ENCODE measurements at places on chromosomes 13 and 19. TPM values are rescaled to one million over a fixed set of nuclear protein-coding genes. Genes with fewer than 3 reads are reported as not detected.

Gene SPRED3
- 1.8 TPM for total RNA-seq

Gene FFAR1
- not detected for total RNA-seq

Gene B3GNT3
- 0.81 TPM for total RNA-seq

Gene KLK6
- not detected for total RNA-seq

Gene FAM83E
- total RNA-seq: 2.5 TPM

Gene ZIC2
- not detected for total RNA-seq

Gene SBSN
- total RNA-seq: not detected

Gene HRC
- not detected for total RNA-seq
